ENCODE measurements at places on chromosomes 2 and 18.

DNA sequence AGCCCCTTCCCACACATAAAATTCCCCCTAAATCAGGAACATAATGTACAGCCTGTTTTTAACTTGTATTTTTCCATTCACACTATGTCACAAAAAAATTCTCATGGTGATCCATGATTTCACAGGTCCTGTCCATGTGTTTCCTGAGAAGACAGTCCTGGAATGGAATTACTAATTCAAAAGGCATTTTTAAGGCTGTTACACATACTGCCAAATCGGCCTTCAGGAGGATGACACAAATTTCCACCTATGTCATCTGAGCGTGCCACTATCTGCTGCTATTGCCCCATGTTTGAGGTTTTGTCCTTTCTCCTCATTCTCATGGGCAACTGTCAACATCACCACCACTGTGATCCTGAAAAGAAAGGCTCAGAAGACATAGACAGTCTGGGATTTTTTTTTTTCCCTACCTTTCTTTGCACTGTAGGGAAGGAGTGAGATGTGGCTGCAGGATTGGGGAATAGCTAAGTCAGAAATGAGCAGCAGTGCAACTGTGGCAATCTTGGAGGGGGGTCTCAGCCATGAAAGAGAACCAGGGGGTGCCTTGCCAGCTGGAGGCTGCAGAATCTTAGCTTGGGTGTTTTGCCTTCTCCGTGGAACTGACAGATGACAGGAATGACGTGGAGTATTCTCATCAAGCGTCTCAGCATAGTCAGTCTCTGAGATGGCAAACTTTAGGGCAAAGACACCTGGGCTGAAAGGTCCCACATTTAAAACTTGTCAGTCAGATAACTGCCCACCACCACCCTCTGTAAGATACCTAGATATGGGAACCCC is 73.4 kb downstream of the MARCHF4 start:
- DNase-seq = no peak

GRCh38 chr18:77305676-77306075 is 56.0 kb downstream of the GALR1 start:
- no peak for DNase-seq

- DNase-seq = no peak
These were observed 400.6 kb upstream of the CHST9 start for GRCh38 chr18:27585602-27586173.

GRCh38 chr2:237471438-237472186 is 15.4 kb upstream of the MLPH start:
- DNase-seq = no peak

- DNase-seq = no peak
These were observed 3.7 kb upstream of the CRIM1 start for GRCh38 chr2:36351736-36352349.

- DNase-seq = no peak
These were observed 159.4 kb downstream of the PXDN start for GRCh38 chr2:1584691-1585485.

All from activated T-helper 1 cell treated with Interleukin-2 at 50 U/mL for 16 hours (primary cell).